HL-60 (cell line): ENCODE measurements at places on chromosomes 1 and 21.

DNA sequence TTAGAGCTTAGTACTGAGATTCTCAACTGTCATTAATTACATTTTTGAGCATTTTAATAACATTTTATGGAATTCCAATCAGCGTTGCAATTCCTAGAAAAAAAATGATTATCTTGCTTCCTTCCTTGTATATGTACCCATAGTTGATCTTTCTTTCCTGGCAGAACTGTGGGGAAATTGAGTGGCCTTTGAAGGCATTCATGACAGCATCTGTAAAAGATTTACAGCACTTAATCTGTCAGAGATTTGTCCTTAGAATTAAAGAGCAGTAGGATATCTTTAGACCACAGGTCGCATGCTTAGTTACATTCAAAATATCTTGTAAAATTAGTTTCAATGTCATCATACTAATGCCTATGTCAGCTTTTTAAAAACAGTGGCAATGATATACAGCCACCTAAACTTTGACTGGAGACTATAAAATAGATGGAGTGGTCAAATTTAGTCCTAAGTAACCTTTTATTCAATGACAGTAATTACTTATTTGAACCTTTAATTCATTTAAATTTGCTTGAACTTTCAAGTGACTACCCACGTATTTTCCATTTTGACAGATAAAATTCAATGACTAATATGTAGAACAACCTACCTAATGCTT lies 692.0 kb downstream of the NCAM2 start:
- DNase-seq = no peak

DNA sequence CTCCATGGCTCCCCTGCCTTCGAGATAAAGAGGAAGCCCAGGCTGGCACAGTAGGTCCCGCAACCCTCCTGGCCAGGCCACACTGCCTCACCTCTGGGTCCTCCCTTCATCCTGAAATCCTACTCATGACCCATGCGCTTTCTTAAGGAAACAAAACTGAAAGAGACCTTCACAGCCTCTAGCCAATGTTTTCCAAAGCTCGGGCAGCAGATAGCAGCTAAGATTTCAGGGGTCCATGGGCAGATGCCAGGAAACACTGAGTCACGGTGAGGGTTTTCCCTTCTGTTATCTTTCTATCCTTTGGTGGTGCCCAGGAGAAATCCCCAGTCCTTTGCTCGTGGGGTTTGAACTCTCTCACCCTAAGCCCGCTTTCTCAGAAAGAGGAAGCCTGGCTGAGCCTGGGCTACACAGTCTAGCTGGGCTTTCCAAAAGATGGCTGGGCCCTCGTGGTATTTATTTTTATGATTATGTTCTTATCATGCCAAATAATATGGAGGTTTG lies 26.6 kb downstream of the TTC39A start:
- DNase-seq = no peak

DNA sequence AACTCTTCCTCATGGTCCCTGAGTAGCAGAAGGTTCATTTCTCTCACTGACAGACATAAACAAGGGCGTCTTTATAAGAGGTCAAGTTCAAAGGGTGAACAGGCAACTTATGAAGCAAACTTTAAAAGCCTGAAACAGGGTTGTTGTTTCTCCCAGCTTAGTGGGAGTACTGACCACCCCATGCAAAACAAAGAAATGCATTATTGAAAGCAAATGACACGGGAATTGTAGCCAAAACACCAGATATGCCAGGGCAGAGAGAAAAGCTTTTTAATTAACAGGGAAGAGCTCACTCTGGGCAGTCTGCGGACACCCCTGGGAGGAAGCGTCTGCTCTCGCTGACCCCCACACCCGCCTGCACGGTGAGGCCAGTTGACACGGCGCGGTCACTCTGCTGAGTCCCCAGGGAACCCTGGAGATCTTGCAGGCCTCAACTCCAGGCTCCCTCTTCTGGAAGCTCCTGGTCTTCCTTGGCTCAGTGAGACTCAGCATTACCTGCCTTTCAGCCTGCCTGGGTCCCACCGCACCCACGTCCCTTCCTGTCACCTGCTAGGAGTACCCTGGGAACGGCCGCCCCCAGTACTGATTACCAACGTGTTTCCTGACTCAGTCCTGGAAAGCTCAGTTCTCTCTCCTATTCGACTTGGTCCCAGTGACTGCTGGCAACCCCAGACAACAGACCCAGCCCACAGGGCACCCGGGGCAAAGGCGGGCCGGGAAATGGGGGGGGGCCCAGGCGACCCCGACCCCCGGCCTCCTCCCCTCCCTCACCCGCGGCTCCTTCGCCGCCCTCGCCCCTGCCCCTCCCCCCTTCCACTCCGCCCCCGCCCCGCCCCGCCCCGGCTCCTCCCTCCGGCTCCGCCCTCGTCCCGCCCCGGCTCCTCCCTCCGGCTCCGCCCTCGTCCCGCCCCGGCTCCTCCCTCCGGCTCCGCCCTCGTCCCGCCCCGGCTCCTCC lies 972 bp downstream of the CFAP410 start:
- no peak for DNase-seq

DNA sequence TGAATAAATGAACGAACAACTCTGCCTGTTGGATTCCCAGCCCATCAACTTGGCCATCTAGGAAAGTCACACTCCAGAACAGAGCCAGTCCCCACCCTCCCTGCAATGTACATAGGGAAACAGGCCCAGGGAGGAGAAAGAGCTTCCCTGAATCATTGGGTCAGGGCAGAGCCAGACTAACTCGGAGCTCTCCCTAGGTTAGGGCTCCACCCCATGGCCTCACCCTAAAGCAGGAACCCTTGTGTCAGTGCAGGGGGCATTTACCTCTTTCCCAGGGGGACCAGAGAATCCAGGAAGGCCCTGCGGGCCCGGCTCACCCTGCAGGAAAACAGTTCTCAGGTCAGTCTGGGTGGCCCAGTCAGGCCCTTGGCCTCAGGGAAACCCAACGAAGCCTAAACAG lies 11.6 kb downstream of the COL9A2 start:
- no peak for DNase-seq

GRCh38 chr1:70674941-70675685 lies 264.0 kb downstream of the CTH start:
- DNase-seq = no peak

DNA sequence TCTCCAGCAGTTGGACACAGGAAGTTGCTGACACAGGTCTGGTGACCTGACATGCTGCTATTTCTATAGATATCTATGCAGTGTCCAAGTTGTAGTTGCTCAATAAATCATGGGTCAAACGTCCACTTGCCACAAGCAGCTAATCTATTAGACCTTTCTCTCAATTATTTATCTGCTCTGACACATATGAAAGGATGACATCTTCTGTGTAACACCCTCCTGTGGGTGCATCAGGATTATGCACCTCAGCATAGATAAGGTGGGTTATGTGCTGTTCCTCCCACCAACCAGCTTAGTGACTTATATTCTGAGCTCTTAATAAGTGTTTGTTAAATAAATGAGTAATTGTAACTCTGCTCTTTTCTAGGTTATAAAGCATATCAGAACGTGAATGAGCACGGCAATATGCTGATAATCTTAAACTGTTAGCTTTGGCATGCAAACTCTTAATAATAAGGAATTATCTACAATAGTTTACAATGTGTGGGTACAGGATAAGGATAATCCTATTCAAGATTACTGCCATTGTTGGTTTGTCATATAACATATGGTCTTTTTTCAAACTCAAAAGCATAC lies 90.7 kb upstream of the GCLM start:
- no peak for DNase-seq

DNA sequence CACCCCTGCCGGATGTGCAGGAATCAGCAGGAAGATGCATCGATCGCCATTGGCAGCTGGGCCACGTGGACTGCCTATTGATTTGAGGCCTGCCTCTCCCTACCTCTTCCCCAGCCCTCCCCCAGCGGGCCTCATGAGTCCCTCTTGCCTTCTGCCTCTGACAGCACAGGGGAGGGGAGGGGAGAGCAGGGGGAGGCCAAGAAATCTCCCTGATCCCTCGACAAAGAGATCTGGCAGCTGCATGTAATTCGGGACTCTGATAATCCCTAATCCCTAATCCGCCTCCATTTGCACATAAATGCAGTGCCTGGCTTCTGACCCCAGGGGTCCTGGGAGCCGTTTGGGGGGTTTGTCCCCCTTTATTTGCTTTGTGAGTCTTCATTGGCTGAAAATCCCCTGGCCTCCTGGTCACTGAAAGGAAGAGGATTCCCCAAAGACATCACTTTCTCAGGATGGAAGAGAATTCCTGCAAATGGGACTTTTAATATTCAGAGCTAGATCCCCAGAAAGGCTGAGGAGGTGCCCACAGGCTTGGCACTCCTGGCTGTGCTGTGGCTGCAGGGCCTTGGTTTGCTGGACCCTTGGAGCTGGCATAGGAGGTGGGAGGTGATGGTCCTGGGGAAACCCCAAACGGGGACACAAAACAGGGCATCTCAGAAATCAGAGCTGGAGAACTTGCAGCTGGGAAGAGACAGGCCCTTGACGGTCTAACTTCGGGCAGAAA lies 239.4 kb upstream of the POU3F1 start:
- no peak for DNase-seq
